ENCODE measurements at places on chromosomes 1 and 21.
A peak's percentile ranks its signal among the peaks of the same experiment; 100 is the strongest.

DNA sequence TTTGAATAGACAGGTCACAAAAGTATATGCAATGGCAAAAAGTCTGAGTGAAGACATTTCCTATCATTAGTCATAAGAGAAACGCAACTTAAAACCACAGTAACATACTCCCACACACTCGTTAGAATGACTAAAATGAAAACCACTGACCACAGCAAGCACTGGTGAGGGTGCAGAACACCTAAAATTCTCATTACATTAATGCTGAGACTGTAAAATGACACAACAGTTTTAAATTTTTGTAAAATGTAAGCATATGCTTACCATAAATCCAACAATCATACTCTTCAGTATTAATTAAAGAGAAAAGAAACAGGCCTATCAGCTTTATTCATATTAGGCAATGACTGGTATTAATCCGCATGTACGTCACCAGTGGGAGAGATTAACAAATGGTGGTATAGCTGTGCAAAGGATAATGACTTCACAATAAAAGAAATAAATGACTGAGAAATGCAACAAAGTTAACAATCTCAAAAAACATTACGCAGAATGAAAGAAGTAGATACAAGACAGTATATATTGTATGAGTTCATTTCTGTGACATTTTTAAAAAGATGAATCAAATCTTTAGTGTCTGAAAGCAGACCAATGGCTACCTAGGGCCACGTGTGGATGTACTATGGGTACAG is 253.5 kb downstream of the AKT3 start:
- peak; percentile 95 for DNase-seq

DNA sequence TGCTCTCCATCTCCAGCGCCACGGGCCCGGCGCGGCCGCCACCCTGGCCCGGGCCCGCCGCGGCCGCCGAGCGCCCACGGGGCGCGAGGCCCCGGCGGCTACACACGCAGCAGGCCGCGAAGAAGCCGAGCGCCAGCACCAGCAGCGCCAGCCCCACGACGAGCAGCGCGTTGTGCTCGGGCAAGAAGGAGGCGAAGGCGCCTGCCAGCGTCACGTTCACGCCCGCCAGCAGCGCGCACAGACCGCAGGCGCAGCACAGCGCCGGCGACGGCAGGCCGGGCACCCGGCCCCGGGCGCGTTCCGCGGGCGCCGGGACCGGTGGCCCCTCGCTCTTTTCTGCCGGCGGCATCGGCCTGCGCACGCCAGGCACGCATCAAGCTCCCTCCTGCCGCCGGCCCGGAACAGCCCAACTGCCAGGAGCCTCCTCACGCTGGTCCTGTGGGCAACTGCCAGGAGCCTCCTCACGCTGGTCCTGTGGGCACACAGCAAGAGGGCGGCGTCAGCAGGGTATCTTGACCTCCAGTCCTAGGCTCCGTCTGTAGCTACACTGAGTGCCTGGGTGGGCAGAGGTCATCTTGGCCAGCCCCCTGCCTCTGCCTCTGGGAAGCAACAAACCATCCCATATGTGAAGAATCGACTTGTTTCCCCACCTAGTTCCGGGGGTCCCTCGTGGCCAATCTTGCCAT is 18.1 kb downstream of the KNCN start:
- DNase-seq = no peak

GRCh38 chr1:153976819-153977249 is 640 bp downstream of the JTB start:
- DNase-seq = no peak

GRCh38 chr1:115031595-115031994 is 2.0 kb downstream of the TSHB start:
- no peak for DNase-seq

DNA sequence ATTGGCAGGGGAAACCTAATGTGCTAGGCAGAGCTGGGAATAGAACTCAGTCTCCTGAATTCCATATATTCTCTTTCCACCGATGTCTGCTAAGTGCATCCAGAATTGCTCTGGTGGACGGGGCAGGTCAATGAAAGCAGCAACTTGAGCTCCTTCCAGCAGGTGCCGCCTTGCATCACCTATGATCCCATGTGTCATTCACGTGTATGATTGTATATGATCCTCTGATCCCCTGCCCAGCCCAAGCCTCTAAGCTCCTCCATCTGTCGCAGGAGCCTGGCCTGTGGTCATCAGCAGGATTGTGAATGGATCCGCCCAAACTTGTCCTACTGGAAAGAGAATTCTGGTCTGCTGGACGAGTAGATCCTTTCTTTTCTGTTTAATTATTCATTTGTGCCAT is 13.1 kb downstream of the ACTA1 start:
- DNase-seq = no peak

- no peak for DNase-seq
Observed at GRCh38 chr1:210653771-210654170, 325.1 kb downstream of the HHAT start.

DNA sequence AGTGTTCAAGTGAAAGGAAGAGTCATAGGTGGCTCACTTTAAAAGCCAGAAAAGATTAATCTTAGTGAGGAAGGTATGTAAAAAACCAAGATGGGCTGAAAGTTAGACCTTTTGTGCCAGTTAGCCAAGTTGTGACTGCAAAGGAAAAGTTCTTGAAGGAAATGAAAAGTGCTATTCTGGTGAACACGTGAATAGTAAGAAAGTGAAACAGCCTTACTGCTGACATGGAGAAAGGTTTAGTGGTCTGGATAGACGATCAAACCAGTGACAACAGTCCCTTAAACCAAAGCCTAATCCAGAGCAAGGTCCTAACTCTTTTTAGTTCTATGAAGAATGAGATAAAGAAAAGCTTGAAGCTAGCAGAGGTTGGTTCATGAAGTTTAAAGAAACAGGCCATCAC is 106.4 kb downstream of the CTH start:
- DNase-seq = no peak

DNA sequence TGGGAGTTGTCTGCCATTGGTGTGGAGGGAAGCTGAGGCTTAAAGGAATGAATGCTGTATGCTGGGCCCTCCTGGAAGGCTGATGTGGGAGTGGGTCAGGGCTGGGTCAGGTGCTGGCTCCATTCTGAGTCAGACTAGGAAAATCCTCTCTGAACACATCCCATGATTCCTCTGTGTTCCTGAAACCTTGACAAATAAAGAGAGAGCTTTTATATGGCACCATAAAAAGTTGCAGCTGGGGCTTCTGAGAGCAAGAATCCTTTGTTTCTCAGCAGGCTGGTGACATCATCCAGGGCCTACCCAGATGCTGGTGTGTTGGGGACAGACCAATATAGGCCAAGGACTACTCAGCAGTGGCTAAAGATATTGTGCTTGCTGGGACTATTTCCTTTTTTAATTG is 27.8 kb upstream of the NFASC start:
- no peak for DNase-seq

- DNase-seq = no peak
Observed at GRCh38 chr1:112817555-112818373, 102.6 kb upstream of the PPM1J start.

DNA sequence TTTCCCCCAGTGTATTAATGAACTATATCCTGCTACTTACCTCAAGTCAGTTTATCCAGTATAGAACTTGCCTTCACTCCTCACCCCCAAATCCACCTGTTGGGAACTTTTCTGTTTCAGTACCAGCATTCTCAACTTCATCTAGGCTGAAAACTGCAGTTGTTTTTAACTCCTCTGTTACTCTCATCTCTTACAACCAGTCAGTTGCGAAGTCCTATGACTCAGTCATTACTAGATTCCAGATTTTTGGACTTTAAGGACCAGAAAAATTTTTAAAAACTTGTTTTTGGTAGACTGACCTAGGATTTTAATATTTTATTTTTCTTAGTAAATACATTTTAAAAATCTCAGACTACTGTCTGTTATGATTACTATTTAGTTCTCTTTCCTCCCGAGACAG is 8.1 kb downstream of the GNAI3 start:
- DNase-seq = no peak

GRCh38 chr21:34222031-34222335 is 141.8 kb upstream of the KCNE2 start:
- no peak for DNase-seq

DNA sequence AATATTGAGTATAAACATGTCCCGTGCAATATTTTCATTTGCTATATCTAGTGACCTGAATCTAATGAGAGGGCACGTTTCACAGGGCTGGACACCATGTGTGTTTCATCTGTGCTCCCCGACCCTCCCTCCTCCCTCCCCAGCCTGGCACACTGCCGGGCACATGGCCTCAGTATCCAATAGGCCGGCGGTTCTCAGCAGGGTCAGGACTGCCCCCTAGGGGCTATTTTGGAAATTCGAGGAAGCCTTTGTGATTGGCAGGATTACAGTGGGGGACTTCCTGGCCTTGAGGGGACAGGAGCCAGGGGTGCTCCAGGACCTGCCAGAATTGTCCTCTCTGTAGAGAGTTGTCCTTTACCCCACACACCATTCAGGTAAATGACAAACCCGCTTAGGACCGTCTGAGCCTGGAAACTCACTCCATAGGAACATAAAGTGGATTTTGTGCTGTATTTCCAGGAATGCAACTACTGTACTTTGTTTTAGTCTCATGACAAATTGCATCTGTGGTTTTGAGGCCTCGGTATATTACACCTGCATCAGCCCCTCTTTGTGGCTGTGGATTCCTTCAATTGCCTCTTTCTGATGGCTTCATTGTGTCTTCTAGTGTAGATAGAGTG is 109.5 kb upstream of the SIM2 start:
- peak; percentile 25 for DNase-seq

DNA sequence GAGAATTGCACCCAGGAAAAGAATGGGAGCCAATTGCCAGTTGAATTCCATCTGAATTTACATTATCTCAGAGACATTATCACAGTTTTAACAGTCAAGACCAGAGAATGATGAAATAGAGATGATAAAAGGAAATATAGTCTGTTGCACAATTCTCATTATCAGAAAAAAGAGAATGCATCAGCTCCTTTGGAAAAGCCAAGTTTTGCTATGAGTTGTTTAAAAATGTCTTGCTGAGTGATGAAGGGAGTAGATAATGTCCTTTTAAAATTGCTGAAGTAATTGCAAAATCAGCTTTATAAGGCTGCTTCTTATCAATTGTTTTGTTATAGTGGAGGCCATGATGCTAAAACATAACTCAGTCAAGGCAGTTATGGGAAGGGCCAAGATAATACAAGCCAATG is 37.9 kb upstream of the EEIG2 start:
- DNase-seq = no peak

- no peak for DNase-seq
Observed at GRCh38 chr1:14138135-14138506, 438.1 kb downstream of the PRDM2 start.

GRCh38 chr21:37039411-37040075 is 33.0 kb downstream of the RIPPLY3 start:
- no peak for DNase-seq

- DNase-seq = no peak
Observed at GRCh38 chr1:152964536-152964935, 5.9 kb upstream of the SPRR4 start.

DNA sequence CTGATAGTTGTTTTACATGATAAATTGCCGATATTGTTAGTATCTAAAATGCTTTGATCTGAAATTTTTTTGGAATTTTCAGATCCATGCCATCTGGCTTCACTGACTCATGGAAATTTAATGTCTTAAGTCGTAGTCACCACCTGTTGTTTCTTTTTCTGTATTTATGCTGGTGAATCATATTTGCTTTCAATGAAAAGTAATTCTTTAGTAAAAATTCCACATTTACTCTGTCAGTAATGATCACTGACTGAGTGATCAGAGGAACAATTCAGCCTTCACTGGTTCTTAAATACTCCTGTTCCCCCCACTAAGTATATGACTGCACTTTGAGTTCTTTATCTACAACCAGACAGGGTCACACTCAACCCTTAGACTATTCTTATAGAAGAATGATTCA is 185.6 kb upstream of the NRIP1 start:
- no peak for DNase-seq

- no peak for DNase-seq
Observed at GRCh38 chr1:52386458-52386857, 17.8 kb downstream of the ORC1 start.

- no peak for DNase-seq
Observed at GRCh38 chr1:12690156-12690555, 25.8 kb upstream of the AADACL3 start.

DNA sequence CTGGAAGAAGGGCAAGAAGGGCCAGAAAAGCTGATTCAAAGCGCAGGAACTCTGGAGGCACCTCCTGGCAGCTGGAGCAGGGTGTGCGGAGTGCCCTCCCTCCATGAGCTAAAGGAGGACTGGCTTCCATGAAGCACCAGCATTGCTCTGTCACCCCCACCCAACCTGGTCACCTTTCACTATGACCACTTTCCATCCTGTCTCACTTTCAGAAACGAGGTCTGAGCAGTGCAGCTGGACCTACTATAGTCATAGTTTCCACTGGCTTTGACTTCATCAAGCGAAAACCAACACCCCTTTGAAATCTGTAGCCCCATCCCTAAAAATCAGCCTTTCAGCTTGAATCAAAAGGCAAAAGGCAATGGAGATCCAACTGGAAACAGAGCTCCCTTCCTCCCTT is 84.8 kb upstream of the CACNA1E start:
- DNase-seq = no peak

DNA sequence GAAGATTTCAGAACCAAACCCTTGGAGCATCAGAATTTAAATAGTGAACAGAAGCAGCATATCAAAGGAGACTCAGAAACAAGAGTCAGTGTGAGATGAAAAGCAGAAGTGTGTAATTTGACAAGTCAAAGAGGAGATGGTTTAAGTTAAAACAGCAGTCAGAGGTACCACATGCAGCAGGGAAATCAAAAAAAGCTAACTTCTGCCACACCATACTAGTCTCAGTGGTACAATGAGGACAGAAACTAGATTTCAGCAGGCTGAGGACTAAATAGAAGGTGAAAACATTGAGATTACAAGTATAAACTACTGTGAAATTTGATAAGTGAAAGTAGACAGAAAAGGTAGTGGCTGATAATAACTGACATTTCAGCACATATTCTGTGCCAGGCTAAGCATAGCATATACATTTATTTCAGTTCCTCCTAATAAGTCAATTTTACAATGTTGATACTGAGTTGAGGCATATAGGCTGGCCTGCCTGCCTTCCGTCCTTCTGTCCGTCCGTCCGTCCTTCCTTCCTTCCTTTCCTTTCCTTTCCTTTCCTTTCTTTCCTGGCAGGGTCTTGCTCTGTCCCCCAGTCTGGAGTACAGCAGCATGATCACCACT is 12.6 kb downstream of the SUCO start:
- DNase-seq = no peak

DNA sequence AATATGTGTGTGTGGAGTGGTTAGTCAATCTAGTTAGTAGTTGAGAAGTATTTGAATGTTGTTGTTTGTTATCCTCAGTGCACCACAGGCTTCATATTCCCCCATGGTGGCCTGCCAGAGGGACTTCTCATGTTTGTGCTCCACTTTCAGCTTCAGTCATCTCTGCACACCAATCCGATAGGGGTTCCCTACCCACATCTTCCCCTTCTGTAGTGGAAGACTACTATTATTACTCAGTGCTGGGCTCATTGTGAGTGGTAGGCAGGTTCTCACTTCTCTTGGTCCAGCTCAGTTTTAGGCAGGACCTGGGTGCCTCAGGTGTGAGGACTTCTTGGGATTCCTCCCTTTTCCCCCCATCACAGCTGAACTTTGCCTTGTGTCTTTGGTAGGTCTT is 14.2 kb downstream of the MT1HL1 start:
- no peak for DNase-seq

All from fibroblast of skin of left quadriceps (primary cell).